Transverse colon (tissue), 4 donors: ENCODE measurements at places on chromosomes 3 and 15. TPM values are rescaled to one million over a fixed set of nuclear protein-coding genes. Genes with fewer than 3 reads are reported as not detected.

DNA sequence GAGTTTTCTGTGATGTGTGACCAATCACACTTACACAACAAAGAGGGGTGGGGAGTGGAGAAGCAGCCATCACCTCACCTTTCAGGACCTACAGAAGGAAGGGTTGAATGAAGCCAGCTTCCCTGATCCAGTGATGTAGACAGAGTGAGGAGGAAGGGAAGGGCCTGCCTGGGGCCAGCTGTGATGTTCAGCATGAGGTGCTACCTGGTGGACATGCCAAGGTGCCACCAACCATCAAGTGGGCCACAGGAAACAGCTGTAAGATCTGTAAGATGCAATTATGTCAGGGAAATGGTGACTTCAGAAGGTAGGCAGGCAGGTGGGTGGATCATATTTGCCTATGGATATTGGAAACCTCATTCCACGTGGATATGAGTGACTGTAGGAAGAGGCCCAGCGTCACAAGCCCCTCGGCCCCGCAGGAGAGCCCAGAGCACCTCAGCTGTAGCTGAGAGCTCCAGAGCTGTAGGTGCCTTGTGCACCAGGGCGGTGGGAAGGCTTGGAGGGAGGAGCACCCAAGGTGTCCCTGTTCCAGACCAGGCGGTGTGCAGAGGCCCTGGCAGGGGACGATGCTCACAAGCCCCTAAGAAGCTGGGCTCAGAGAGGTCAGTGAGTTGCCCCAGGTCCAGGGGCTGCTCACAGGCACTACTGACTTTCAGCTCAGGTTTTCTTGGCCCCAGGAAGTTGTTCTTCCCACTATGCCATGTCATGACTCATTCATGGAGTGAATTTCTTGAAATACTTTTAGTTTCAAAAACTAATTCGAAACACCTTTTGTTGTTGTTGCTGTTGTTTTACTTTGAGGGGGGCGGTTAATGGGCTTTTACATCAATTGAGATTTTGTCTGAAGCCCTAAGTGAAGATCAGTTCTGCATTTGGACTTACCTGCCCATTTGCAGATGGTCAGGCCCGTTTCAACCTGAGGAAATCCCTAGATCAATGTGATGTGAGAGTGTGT lies 94.2 kb upstream of the ALDH1A3 start:
- DNase-seq: no peak

GRCh38 chr15:96053031-96053780 lies 277.3 kb upstream of the NR2F2 start:
- peak; percentile 15 for DNase-seq

DNA sequence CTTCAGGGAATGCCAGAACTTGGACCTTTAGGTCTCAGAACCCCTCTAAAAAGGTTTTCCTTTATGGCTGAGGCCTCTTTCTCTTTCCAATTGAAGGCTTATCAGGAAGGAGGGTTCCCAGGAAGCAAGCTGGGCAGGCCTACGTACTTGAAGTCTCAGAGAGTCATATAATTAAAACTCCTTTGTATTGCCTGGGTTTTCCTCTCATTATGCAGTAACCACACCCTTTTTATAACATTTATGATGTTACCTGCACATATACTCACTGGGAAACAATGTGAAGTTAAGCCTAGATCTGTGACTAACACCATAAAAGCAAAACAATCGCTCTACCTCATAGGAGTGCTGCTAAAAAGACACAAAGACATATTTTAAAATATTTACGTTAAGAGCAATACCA lies 27.3 kb downstream of the SERP1 start:
- peak; percentile 62 for DNase-seq

DNA sequence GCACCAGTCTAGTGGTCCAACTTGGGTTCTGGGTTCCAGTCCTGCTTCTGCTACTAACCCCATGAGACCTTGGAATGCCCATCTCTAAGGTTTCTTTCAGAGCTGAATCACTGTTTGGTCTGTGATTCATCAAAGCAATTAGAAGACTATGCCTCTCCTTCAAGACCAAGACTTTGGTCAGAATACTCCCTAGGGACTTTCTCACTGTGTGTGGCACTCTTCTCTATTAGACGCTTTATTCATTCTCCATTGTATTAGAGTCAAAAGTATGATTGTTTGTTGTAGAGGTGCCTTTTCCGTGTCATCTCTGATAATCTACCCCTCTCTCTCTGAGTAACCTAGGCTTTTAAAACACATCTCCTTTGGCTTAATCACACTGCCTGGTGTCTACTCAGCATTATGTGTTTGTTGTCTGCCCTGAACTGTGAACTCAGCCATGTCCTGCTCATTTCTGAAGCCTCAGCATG lies 90.5 kb downstream of the LPP start:
- no peak for DNase-seq

The HRG gene
- total RNA-seq: not detected

DNA sequence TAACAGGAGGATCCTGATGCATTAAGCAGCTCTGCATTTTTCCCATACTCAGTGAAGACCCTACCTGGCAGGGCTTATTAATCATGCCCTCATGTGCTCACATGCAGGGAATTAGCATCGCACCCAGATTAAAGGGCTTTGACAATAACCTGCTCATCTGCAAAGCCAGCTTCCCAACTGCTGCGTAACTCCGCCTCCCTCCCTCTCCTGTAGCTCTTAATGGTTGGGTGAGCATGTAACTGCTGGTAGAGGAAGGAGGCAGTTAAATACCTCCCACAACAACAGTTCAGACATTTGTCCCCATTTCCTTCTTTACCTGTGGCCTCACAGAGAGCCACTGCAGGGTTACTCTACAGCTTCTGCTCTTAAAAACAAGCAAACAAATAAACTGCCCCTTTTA lies 203.6 kb upstream of the WNT5A start:
- no peak for DNase-seq

The BFSP2 gene
- not detected for total RNA-seq

The CHRNA7 gene
- total RNA-seq: 10.2 TPM

DNA sequence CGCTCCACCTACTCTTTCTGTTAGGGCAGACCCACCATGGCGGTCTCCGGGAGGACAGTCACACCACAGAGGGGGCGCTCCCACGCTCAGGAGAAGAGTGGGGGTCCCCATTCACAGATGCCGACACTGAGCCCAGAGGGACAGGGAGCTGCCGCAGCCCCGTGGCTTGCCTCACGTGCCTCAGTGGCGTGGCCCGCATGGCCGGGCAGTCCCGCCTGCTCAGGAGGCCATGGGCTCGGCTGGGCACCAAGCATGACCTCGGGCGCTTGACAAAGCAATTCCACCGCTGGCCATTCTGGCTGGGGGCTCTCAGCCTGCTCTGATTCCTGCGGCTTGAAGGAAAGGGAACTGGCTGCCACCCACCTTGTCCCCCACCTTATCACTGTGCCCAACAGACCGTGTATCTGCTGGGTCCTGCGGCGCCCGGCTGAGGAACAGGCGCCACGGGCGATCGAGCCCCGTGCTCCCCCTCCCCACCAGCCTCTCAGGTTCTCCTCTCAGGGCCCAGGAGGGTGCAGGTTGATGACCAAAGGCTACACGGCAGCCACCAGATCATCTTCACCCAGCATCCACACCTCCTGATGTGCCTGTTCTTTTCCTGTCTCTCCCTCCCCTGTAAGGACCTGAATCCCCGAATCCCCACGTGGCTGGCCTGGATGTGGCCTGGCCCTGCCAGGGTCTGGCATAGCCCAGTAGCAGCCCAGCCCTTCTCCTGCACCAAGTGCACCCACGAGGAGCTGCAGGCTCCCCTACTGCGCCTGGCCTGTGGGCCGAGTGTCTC lies 20.7 kb downstream of the CYFIP1 start:
- DNase-seq: no peak

The GOLGA8G gene
- total RNA-seq: not detected

The CPN2 gene
- total RNA-seq: not detected

The EXOSC7 gene
- total RNA-seq: 34.4 TPM

The CADM2 gene
- total RNA-seq: 2.2 TPM

DNA sequence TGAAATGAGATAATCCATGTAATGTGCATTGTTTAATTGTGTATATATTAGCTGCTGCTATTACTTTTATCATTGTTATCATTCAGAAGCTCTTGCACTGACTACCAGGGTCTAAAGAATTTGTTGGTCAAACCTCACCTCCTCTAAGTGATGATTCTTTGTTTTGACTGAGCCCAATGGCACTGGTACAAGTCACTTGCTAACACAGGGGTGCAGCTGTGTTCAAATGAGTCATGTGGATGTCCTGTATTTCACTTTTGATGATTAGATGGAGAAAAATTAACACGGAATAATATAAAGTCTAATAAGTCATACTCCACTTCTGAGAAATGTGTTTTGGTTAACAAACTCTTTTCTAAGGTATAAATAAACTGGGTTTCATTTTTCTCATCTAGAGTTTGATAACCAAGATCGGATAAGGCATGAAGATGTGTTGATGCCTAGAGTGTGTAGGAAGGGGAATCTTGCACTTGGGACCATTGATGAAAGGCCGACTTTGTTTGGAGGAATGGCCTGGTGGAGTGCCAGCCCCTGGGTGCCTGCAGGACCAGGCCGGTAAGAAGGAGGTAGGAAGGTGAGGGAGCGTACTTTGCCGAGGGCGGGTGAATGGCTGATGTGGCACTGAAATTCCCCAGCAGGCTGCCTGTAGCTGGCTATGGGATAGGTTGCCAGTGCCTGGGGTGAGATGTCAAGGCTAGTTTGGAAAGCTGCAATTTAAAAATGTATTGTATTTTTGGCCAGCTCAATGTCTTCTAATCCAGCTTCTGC lies 244.7 kb upstream of the ZPLD1 start:
- DNase-seq: no peak
